ENCODE measurements at places on chromosomes 7 and 10. TPM values are rescaled to one million over a fixed set of nuclear protein-coding genes. Genes with fewer than 3 reads are reported as not detected.

Gene UPK3BL2
- 3.3 TPM for total RNA-seq

Gene MET
- total RNA-seq: 22.0 TPM

Gene KMT2C
- total RNA-seq: 56.6 TPM

- no peak for DNase-seq
Measured at GRCh38 chr10:69636626-69637605, 6.9 kb downstream of the FAM241B start.

GRCh38 chr10:77571490-77571889 is 66.1 kb downstream of the KCNMA1 start:
- no peak for DNase-seq

DNA sequence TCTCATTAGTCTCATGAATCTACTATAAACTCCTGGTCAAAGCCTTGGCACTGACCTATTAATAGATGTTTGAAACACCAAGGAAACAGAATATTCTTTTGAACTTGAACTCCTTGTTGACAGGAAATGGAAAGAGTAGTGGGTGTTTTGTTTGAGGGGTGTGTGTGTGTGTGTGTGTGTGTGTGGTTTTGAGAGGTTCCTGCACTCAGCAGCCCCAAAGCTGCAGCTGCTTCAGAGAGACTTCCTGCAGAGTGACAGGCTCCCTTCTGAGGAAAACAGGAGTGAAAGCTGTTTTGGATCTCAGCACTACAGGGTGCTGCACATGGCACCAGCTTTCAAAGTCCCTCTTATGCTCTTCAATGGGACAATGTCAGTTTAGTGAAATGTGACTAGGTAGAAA is 546.5 kb upstream of the STEAP1 start:
- no peak for DNase-seq

DNA sequence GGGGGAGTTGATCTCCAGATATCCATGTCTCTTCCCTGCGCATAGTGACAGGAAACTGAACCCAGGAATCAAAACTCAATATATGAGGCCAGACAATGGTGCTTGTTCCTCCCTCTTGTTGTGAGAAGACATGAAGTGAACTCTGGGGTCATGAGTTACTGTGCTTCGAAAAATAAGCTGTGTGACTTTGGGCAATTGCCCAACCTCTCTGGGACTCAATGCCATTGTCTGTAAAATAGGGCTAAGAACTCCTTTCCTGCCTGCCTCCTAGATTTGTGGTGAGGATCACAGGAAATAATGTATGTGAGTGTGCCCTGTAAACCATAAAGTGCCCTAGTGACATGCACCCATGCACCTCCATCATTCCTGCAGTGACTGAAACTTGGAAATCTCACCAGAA is 48.4 kb downstream of the SYPL1 start:
- DNase-seq: no peak

DNA sequence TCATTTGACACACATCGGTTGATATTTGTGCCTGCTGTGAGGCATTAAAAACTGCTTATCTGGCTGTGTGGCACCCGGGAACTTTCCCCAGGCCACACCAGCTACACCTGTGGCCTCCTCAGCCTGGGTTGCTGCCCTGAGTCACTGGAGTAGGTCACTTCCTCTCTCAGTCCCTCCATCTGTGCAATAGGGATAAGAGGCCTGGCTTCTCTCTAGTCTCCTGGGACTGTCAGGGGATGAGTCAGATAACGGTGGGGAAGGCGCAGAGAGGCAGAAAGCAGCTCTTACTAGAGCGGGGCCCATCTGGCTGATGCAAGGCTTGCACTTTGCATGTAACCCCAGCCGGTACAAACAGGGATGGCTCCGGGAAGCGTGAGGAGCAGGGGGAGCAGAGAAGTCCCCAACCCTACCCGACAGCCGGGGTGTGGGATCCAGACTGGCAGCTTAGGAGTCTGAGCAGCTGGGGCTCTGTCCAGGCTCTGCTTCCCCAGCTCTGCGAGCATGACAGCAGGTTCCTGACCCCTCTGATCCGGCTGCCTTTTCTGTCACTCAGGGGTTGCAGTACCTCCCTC is 34.0 kb downstream of the DNAJB12 start:
- DNase-seq: no peak

DNA sequence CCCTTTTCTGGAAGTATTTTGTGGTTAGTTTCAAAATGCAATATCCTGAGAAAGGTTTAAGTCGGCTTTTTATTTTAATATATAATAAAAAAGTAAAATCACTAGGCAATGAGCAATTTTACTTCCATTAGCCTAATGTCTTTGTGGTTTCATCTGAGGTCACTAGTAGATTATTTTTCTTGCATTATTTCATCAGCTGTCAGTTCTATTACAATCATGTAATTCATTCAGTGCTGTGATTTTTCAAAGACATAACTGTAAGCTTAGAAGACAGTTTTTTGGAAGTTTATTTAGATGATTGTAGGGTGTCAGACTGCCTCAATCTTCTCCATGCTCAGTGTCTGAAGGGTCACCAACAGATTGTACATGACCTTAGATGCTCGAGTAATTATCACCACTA is 568.0 kb upstream of the GALNT17 start:
- DNase-seq: no peak

DNA sequence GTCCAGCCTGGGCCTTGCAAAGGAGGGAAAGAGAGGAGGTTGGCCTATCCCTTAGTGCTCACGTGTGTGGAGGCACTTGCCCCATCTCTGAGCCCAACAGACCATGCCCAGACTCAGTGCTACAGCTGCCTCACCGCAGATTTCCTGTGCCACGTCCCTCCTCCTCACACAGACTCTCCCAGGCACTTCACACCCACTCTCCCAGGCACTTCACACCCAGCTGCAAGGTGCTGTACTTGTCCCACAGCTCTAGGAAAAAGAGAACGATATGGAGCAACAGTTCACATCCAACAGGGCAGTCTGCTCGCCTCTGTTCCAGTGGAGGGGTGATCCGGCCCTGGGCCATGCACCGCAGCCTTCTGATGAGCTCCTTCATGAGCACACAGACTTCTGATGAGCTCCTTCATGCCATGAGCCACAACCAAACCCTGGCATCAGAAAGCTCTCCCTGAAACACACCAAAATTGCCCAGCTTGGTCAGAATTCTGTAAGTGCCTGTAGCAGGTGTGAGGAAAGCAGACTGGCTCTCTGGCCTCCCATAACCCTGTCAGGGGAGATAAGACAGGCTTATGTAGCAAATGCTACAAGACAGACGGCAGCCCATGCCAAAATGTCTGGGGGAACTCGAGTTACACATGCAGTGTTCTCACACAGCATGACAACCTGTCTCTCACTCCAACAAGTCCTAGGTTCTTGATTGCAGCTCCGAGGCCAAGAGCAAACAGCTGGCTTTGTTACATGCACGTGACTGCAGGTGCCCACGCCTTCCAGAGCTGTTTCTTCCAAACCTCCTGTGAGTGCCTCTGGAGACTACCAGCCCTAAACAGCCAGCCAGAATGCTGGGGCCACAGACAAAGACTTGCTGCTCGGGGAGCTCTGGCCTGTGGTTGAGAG is 348.5 kb downstream of the GRID1 start:
- DNase-seq: no peak

DNA sequence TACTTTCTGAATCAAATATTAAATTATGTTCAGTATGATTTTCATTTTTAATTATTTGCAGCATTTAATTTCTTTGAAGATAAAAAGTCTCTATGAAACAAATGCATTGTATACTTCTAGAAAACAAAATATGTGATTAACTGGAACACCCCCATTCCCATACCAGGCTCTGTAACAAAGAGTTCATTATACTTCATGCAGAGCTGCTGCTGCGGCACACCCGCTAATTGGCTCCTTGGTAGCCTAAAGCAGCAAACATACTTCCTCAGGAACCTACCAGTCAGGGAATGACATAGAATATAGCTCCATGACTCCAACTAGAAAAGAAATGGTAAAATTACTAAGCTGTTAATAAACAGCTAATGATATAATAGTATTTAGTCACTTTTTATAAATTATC is 19.3 kb downstream of the RAB11FIP2 start:
- no peak for DNase-seq

- no peak for DNase-seq
Measured at GRCh38 chr7:47651355-47652317, 69.7 kb upstream of the TNS3 start.

- DNase-seq: no peak
Measured at GRCh38 chr7:38432080-38432479, 158.6 kb upstream of the TARP start.

DNA sequence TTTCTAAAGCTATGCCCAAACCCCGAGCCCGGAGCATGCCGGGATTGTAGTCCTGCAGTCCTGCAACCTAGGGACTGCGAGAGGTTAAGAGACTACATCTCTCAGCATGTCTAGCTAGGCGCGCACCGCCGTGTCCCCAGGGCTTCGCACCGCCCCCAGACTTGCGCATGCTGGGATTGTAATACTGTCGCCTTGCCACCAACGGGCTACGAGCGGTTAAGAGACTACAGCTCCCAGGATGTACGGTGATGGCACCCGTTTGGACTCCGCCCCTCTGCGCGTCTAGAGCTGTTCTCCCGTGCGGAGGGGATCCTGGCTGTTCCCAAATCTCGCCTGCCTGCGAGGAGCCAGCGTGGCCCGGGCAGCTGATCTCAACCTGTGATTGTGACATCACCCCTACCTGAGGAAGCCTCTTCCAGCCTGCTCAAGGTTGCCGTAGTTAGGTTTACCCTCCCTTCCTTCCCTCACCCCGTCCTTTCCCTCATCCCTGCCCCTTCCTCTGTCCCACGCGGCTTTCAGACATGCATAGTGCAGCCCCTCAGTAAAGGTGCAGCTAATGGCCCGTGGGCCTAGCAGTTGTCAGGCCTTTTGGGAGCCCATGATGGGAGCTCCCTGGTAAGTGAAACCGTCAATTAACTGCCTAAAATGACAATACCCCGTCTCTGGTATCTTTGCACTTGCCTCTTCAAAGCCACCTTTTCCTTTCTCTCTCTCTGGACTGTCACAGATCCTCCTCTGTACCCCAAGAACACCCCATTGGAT is 6.3 kb upstream of the ZNF736 start:
- no peak for DNase-seq

DNA sequence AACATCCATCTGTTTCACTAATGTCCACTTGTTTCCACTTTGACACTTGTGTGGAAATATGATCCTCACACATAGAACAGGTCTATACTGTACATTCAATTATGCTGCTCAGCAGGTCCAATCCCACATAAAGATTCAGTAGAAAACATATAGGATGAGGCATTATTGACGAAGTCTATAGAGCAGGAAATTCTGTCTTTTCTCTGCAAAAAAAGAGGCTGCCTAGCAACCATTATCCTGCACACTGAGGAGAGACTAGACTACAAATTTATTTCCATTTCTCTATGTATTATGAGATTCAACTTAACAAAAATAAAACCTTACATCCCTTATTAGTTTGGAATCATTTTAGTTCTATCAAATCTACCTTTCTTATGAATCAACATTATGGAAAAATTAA is 204.6 kb upstream of the POM121L12 start:
- no peak for DNase-seq

GRCh38 chr7:120407010-120407409 is 134.0 kb downstream of the KCND2 start:
- no peak for DNase-seq

GRCh38 chr10:74917481-74918077 is 91.2 kb downstream of the KAT6B start:
- DNase-seq: no peak

DNA sequence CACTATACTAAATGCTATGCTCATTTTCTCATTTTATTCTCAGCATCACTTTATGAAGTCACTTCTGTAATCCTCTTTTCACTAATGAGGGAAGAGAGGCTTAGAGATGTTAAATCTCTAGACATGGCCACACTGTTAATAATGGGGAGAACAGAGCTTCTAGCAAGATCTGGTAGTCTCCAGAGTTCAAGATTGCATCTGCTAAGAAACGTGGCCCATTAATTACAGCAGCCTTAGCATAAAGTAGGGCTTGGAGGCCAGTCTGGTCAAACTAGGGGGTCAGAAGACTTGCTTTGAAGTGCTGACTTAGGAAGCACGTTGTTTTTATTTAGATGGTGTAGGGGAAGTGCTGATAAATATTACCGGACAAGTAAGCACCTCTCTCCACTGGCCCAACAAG is 29.3 kb downstream of the ARL4A start:
- no peak for DNase-seq

DNA sequence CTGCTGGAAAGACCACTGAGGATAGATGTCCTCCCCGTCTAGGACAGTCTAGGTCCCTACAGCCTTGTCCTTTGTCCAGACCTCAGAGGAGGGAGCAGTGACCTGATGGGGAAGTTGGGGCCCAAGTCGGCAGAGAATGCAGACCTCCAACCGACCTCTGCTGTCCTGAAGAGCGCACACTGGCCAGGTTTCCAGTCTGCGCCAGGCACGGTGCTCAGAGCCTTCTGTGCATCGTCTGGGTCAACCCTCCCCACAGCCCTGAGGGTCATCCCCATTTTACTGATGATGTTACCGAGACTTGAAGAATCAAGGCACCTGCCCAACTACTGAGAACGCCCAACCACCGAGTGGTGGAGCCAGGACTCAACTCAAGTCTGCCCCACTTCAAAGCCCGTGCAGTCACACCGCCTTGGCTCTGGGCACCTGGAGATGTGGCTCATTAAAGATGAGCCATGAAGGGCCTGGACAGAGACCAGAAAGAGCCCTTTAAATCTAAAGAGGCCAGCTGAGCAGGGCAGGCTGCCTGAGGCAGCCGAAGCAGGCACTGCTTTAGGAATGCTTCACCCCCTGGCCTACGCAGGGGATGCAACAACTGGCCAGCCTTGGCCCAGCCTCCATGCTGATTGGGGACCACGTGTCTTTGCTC is 4.4 kb downstream of the ITPRIP start:
- no peak for DNase-seq

DNA sequence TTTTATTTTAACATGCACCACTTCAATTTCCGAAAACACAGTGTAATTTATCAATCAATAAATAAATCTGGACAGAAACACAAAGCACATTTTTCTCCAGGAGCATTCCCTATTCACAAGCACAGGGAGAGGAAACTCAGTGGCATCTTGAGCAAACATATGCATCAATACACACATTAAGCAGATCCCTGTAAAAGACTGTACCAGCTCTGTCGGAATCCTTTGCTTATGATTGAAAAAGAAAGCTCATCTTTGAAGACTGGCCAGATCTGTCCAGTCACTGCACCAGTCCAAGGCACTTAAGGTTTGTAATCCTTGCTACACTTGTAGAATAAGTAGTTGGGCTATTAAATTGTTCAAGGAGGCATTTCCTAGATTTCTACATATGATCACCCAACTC is 343.9 kb downstream of the BMPER start:
- no peak for DNase-seq

GRCh38 chr7:124686543-124687171 is 78.9 kb downstream of the GPR37 start:
- DNase-seq: no peak
